ENCODE measurements at places on chromosomes 11 and 22. TPM values are rescaled to one million over a fixed set of nuclear protein-coding genes. Genes with fewer than 3 reads are reported as not detected.
A peak's percentile ranks its signal among the peaks of the same experiment; 100 is the strongest.

Gene LRRC56
- total RNA-seq = 1.7 TPM

Gene SLC37A2
- total RNA-seq = 0.29 TPM

Gene OR52N4
- total RNA-seq = not detected

Gene RPS6KB2
- total RNA-seq = 34.1 TPM

Gene MMP27
- total RNA-seq = not detected

Gene TTC28
- 43.8 TPM for total RNA-seq

Gene SNX15
- total RNA-seq = 18.2 TPM

Gene C1QTNF5
- 34.4 TPM for total RNA-seq

Gene NCF4
- total RNA-seq = 6.1 TPM

Gene ART1
- total RNA-seq = not detected

Gene BIK
- 0.49 TPM for total RNA-seq

Gene ROBO4
- total RNA-seq = 63.5 TPM

Gene GRIA4
- not detected for total RNA-seq

Gene LRRC51
- not detected for total RNA-seq

Gene TMEM184B
- total RNA-seq = 70.4 TPM

Gene MRGPRX3
- not detected for total RNA-seq

DNA sequence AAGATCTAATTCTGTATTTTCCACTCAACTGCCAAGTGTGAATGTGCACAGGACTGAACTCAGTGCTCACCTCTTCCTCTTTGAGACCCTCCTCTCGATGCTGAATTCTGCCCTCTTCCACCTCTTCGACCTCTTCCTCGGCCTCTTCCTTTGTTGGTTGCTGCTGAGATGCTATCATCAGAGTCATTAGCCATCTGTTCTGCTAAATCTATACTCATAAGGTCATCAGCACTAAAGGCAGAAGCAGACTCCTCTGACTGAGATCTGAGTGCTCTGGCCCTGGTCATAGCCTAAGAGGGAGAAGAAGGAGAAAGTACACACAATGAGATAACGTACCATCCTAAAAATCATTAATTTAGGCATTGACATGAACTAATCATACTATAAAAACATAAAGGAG is 45.9 kb upstream of the GPR83 start:
- DNase-seq = no peak
- no peaks in the 10 kb centered on the region for H3K4me1 ChIP-seq
- H3K36me3 ChIP-seq = no peaks in the 10 kb centered on the region

- no peaks in the 10 kb centered on the region for H3K36me3 ChIP-seq
- no peak overlapping the region for H3K27ac ChIP-seq
- no peaks in the 10 kb centered on the region for H3K4me1 ChIP-seq
- no peak for DNase-seq
- H3K4me3 ChIP-seq = no peak overlapping the region
Measured at GRCh38 chr22:44920183-44920582, 89.6 kb downstream of the PHF21B start.

GRCh38 chr11:36264973-36265344 is 24.3 kb downstream of the COMMD9 start:
- no peaks in the 10 kb centered on the region for H3K36me3 ChIP-seq
- no peak overlapping the region for H3K4me3 ChIP-seq
- H3K27me3 ChIP-seq = no peaks in the 10 kb centered on the region
- DNase-seq = no peak

DNA sequence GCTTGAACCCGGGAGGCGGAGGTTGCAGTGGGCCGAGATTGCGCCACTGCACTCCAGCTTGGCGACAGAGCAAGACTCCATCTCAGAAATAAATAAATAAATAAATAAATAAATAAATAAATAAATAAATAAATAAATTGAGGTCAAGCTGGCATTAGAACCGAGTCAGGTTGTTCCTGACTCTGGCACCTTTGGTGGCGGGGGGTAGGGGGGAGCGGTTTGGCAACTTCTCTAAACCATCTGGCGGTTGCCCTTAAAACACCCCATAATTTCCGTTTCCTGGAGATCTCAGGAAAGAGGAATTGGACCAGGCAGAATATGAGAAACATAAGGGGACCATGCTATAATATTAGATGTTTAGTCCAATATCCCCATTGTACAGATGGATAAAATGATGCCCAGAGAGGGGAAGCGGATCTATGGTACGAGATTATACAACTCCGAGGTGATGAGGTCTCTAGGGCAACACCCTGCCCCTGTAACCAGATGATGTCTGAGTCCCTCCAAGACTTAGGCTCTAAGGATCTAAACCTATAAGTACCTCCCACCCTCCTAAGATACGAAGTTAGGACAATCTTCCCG is 785 bp downstream of the CLPB start:
- no peak for DNase-seq
- H3K4me3 ChIP-seq = peak overlapping the region; percentile 81
- no peaks in the 10 kb centered on the region for H3K27me3 ChIP-seq
- H3K4me1 ChIP-seq = peaks cover 5% of the 10 kb centered on the region
- H3K36me3 ChIP-seq = no peaks in the 10 kb centered on the region

DNA sequence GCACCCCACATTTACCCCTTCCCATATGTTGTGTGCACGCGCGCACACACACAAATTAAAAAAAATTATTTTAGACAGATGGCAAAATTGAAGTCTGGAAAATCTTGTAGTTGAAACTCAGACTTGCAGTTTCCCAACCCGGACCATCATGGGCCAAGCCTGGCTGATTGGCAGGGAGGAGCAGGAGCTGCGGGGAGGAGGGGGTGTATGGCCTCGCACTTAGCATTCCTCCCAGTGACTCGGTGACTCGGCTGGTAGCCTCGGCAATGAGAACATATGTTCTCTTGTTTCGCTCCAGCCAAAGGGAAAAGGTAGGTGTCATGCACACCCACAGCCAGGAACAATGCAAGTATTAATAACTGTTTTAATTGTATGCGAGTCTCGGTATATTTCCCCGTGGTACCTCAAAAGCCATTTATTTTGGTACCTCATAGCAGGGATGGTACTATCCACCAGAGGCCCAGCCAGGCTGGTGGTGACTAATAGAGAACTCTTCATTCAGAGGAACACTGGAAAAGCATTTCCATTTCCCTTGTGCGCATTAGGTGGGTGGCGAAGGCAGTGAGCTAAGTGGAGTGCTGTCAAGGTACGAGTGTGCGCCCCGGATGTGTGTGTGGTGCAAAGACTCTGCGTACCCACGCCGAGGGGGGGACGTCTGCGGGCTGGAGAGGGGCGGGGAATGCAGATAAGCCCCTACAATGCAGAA is 92.5 kb downstream of the DSCAML1 start:
- DNase-seq = no peak
- H3K27me3 ChIP-seq = no peaks in the 10 kb centered on the region
- H3K36me3 ChIP-seq = no peaks in the 10 kb centered on the region
- no peaks in the 10 kb centered on the region for H3K4me1 ChIP-seq

DNA sequence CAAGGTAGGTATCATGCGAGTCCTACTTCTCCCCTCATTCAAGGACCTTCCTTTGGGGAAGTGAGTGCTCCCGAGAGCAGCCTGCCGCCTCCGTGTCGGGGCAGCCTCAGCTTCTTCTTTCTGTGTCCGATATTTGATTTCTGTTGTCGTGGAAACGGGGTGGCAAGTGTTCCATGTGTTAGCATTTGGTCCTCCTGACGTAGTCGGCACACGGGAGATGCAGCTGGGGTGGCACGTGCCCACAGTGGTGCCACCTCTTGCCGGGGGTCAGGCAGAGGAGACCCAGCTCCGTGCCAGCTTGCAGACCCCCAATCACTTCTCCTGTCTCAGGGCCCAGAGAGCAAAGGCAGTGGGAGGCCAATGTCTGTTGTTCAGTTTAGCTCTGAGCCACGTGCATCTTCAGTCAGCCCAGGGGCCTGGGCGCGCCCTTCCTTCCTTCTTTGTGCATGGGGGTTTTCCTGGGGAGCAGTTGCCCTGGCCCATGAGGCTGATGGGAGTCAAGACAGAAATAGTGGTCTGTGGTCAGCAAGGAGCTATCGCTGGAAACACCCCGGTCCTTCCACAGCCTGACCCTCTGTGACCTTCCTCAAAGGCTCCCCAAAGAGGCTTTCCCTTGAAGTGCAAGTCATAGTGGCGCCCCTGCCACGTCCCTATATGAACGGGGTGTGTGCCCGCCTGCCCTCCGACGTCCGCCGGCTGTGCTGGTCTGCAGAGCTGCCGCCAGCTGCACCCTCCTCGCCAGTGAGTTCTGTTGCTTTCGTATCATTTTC is 44.5 kb downstream of the PARVB start:
- no peaks in the 10 kb centered on the region for H3K36me3 ChIP-seq
- no peaks in the 10 kb centered on the region for H3K27me3 ChIP-seq
- H3K4me3 ChIP-seq = no peak overlapping the region

DNA sequence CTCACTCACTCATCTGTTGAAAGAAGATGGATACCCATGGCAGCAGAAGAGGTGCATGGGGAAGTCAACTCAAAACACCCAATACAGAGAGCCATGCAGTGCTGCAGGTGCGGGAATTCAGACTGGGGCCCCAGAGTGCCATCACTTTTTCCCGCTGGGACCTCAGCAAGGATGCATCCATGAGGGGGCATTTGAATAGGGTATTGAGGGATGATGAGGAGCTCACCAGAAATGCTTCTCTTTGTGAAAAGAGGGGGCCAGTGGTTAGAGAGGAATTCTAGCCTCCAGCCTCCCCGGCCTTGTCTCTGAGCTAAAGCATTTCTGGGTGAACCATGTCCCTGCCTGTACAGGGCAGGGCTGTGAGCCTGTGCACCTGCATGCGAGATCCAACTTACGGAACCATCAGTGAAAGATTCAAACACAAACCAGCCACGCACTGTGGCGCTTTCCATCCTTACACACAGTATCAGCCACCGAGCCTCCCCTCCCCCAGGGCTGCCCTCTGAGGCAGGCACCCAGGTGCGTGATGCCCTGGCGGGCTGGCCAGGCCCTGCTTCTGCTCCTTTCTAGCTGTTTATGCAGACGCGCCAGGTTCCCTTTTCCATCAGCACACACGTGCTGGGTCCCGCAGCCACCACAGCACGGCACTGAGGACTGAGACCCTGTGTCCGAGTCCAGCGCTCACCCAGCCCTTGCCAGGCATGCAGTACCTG is 1177.2 kb downstream of the BRD1 start:
- no peaks in the 10 kb centered on the region for H3K36me3 ChIP-seq
- H3K4me1 ChIP-seq = no peaks in the 10 kb centered on the region
- H3K27me3 ChIP-seq = no peaks in the 10 kb centered on the region
- no peak overlapping the region for H3K27ac ChIP-seq
- no peak for DNase-seq

- H3K4me3 ChIP-seq = no peak overlapping the region
- no peaks in the 10 kb centered on the region for H3K4me1 ChIP-seq
- no peak overlapping the region for H3K27ac ChIP-seq
- DNase-seq = no peak
- no peaks in the 10 kb centered on the region for H3K27me3 ChIP-seq
- no peaks in the 10 kb centered on the region for H3K36me3 ChIP-seq
Measured at GRCh38 chr11:116742104-116742503, 30.7 kb downstream of the BUD13 start.

DNA sequence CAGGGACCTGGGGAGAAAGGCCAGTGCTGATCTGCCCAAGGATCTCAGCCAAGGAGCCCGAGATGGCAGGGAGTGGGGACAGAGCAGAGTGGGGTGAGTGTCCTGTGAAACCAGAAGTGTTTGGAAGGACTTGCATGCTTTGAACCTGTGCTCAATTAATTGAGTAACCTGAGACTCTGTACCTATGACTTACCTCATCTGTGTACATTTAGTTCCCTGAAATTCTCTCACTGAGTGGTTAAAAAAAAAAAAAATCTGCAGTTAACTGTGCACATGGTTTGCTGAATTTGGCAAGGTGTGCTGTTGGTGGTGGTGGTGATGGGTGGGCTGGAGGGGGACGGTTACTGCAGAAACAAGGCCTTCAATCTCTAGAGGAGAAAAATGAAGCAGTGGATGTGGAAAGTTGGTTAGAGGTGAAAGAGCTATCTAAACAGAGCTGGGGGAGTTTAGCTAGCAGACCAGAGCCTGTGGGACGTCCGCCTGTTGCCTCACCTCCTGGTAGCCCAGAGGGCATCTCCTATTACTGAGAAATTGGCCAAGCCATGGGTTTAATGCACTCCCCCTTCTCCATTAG is 8.3 kb upstream of the SORL1-AS1 start:
- peaks cover 9% of the 10 kb centered on the region for H3K4me1 ChIP-seq
- no peak for DNase-seq
- no peak overlapping the region for H3K27ac ChIP-seq
- no peak overlapping the region for H3K4me3 ChIP-seq
- no peaks in the 10 kb centered on the region for H3K27me3 ChIP-seq
- H3K36me3 ChIP-seq = no peaks in the 10 kb centered on the region

- H3K27ac ChIP-seq = no peak overlapping the region
- no peak overlapping the region for H3K4me3 ChIP-seq
- H3K27me3 ChIP-seq = no peaks in the 10 kb centered on the region
- H3K36me3 ChIP-seq = no peaks in the 10 kb centered on the region
- no peak for DNase-seq
Measured at GRCh38 chr11:32006799-32007388, 84.0 kb upstream of the RCN1 start.

GRCh38 chr11:115083144-115083806 is 404.9 kb downstream of the NXPE2 start:
- no peaks in the 10 kb centered on the region for H3K4me1 ChIP-seq
- no peak overlapping the region for H3K4me3 ChIP-seq
- H3K27ac ChIP-seq = no peak overlapping the region
- DNase-seq = no peak

DNA sequence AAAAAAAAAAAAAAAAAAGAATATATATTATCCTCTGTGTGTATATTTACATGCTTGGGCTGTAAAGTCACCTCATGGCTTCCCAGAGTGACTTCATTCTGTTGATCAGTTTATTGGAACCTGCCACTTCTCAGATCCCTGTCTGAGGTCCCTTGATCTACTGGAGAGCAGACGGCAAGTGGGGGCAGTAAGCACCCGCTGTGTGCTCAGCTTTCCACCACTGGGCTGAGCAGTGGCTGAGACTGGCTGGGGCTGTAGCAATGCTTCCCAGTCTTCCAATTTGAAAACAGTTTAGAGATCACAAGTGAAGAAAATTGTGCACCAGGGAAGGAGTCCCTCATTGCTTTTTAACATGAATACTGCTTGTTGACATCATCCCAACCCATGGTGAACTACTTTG is 6.9 kb upstream of the RBM4B start:
- H3K4me3 ChIP-seq = no peak overlapping the region
- no peaks in the 10 kb centered on the region for H3K4me1 ChIP-seq
- no peaks in the 10 kb centered on the region for H3K27me3 ChIP-seq
- no peak for DNase-seq
- no peaks in the 10 kb centered on the region for H3K36me3 ChIP-seq

DNA sequence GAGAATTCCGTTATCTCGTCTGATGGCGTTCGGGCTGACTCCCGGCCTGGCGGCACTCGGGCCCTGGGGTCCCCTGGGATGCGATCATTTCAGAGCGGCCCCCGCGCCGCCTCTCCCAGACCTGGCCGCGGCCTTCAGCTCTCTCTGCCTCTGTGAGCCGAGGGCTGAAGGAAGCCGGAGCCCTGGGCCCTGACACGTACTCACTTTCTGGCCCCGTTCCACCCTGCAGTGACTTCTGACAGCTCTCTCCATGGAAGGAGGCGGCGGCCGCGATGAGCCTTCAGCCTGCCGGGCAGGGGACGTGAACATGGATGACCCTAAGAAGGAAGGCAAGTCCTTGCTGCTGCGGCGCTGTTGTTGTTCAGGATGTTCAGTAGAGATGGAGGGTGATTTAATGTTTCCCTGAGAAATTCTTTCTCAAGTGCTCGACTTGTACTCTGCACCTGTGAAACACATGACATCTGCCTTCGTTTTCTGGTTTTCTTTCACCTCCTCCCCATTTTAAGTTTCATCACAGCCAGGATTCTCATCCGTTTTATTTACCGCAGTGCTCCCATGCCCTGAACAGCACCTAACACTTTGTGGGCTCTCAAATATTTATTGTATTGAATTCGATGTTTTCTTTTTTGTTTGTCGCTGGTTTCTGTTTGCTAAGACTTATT is 612 bp downstream of the GTSE1 start:
- no peak for DNase-seq
- no peak overlapping the region for H3K27ac ChIP-seq
- H3K36me3 ChIP-seq = no peaks in the 10 kb centered on the region

Measured in uterus (tissue), 4 donors.